ENCODE measurements at places on chromosomes 1 and 21. TPM values are rescaled to one million over a fixed set of nuclear protein-coding genes. Genes with fewer than 3 reads are reported as not detected.

The SPRR2G gene
- total RNA-seq, result not detected

The CNIH3 gene
- 7.8 TPM for total RNA-seq

The VHLL gene
- total RNA-seq, result not detected

The LIN28A gene
- not detected for total RNA-seq

The KIF21B gene
- 1.7 TPM for total RNA-seq

The IGSF21 gene
- not detected for total RNA-seq

The TFF1 gene
- not detected for total RNA-seq

- no peak overlapping the region for H3K4me3 ChIP-seq
- peaks cover 91% of the 10 kb centered on the region for H3K36me3 ChIP-seq
- peak; percentile 86 for DNase-seq
- peak overlapping the region; percentile 87 for H3K27ac ChIP-seq
- H3K4me1 ChIP-seq, result peaks cover 40% of the 10 kb centered on the region
Observed at GRCh38 chr1:209839875-209840546, 12.2 kb downstream of the UTP25 start.

GRCh38 chr1:119680723-119681122 lies 31.0 kb upstream of the PHGDH start:
- peaks cover 2% of the 10 kb centered on the region for H3K4me1 ChIP-seq
- no peak overlapping the region for H3K4me3 ChIP-seq
- no peak for DNase-seq
- no peak overlapping the region for H3K27ac ChIP-seq
- no peaks in the 10 kb centered on the region for H3K36me3 ChIP-seq

- H3K4me1 ChIP-seq, result no peaks in the 10 kb centered on the region
- no peak overlapping the region for H3K4me3 ChIP-seq
- H3K36me3 ChIP-seq, result no peaks in the 10 kb centered on the region
- H3K27ac ChIP-seq, result no peak overlapping the region
- H3K27me3 ChIP-seq, result no peaks in the 10 kb centered on the region
Observed at GRCh38 chr21:41112740-41113692, 54.9 kb upstream of the BACE2 start.

DNA sequence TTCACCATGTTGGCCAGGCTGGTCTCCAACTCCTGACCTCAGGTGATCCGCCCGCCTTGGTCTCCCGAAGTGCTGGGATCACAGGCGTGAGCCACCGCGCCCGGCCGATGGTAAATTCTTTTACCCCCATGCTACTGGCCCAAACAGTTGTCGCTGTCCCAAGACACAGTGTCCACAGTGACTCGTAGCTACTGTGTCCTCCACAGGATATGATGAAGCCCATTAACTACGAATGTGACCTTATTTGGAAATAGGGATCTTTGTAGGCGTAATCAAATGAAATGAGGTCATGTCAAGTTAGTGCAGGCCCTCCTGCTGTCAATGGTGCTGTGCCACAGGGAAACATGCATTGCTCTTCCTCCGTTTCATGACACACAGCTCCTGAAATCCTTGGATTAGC lies 8.5 kb downstream of the FNDC10 start:
- peaks cover 10% of the 10 kb centered on the region for H3K27me3 ChIP-seq
- H3K27ac ChIP-seq, result no peak overlapping the region
- DNase-seq, result no peak
- no peaks in the 10 kb centered on the region for H3K36me3 ChIP-seq
- no peak overlapping the region for H3K4me3 ChIP-seq

- no peak overlapping the region for H3K27ac ChIP-seq
- H3K36me3 ChIP-seq, result no peaks in the 10 kb centered on the region
- peaks cover 14% of the 10 kb centered on the region for H3K4me1 ChIP-seq
- DNase-seq, result no peak
- no peaks in the 10 kb centered on the region for H3K27me3 ChIP-seq
Observed at GRCh38 chr1:214991691-214992315, 90.7 kb upstream of the KCNK2 start.

- H3K4me1 ChIP-seq, result no peaks in the 10 kb centered on the region
- H3K27me3 ChIP-seq, result no peaks in the 10 kb centered on the region
- H3K27ac ChIP-seq, result no peak overlapping the region
- no peak for DNase-seq
- H3K4me3 ChIP-seq, result no peak overlapping the region
Observed at GRCh38 chr1:167587342-167587741, 33.8 kb upstream of the CREG1 start.

- no peaks in the 10 kb centered on the region for H3K4me1 ChIP-seq
- H3K27me3 ChIP-seq, result peaks cover 57% of the 10 kb centered on the region
- no peak for DNase-seq
- no peaks in the 10 kb centered on the region for H3K36me3 ChIP-seq
- H3K4me3 ChIP-seq, result no peak overlapping the region
Observed at GRCh38 chr1:37036667-37037053, 2.3 kb upstream of the GRIK3 start.

DNA sequence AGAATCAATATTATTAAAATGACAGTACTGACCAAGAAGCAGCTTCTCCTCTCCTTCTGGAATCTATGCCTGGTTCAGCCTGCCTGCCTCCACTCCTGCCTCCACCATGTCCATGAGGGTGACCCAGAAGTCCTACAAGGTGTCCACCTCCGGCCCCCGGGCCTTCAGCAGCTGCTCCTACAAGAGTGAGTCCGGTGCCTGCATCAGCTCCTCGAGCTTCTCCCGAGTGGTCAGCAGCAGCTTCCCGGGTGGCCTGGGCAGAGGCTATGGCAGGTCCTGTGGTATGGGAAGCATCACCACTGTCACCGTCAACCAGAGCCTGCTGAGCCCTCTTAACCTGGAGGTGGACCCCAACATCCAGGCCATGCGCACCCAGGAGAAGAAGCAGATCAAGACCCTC lies 822.4 kb upstream of the NEGR1 start:
- no peak overlapping the region for H3K4me3 ChIP-seq
- no peak for DNase-seq
- H3K4me1 ChIP-seq, result no peaks in the 10 kb centered on the region
- H3K27ac ChIP-seq, result no peak overlapping the region

GRCh38 chr1:77133731-77134358 lies 85.4 kb downstream of the PIGK start:
- no peak overlapping the region for H3K27ac ChIP-seq
- no peaks in the 10 kb centered on the region for H3K36me3 ChIP-seq
- no peak overlapping the region for H3K4me3 ChIP-seq
- DNase-seq, result no peak

DNA sequence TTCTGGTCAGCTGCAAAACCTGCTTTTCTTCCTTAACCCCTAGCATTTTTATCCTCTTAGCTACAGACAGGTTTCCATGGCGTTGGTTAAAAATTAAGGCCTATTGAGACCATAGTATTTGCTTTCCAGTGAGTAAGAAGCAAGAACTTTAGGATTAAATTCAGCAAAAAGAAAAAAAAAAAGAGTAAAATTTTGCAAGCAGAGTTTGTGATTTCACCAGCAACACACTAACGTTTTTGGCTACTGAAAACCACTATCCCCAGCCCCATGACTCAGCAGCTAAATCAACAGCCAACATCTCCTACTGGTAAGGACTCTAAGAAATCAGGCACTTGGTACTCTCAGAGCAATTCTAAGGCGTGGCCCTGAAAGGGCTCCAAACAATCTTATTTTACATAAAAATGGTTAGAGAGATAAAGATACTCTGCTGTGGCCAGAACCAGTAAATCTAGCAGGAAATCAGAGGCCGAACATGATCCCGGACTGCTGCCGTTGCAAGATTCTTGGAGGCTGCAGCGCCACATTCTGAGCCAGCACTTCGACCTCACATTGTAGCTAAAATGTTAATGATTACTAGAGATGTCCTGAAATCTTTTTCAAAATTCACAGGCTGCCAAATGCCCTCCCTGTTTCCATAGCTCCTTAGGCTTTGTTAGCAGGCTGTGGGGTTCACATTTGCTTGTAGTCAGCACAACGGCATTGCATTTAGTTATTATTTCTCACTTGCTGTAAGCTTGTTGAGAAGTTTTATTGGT lies 1.6 kb upstream of the ENO1 start:
- peaks cover 45% of the 10 kb centered on the region for H3K4me1 ChIP-seq
- H3K27ac ChIP-seq, result peak overlapping the region; percentile 96
- no peak overlapping the region for H3K4me3 ChIP-seq
- peaks cover 37% of the 10 kb centered on the region for H3K36me3 ChIP-seq

GRCh38 chr21:27244352-27244751 lies 277.5 kb upstream of the ADAMTS5 start:
- no peak for DNase-seq
- peaks cover 10% of the 10 kb centered on the region for H3K4me1 ChIP-seq

GRCh38 chr21:44260791-44261631 lies 686 bp downstream of the DNMT3L start:
- no peaks in the 10 kb centered on the region for H3K36me3 ChIP-seq
- no peaks in the 10 kb centered on the region for H3K4me1 ChIP-seq
- no peak overlapping the region for H3K4me3 ChIP-seq
- DNase-seq, result no peak

Measured in SJSA1 (cell line).